ENCODE measurements at places on chromosomes 4 and X. TPM values are rescaled to one million over a fixed set of nuclear protein-coding genes. Genes with fewer than 3 reads are reported as not detected.

Gene TNIP3
- not detected for total RNA-seq

Gene ZIC3
- not detected for total RNA-seq

DNA sequence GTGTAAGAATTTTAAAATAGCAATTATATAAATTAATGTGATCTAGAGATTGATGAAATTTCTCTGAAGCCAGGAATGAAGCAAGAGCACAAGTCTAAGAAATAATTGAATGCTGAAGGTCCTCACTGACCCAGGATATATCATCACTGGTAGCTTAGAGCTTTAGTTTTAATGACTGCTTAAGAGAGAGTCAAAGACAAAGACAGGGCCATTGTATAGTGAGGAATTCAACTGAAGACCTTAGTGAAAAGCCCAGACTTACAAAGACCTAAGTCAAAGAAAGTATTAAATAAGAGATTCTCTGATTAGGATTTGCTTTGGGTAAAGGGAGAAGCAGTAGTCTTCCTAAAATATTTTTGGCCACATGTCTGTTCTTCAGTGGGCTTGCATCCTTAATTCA is 26.0 kb upstream of the IL15 start:
- DNase-seq, result no peak

GRCh38 chr4:94959307-94959706 is 201.6 kb downstream of the BMPR1B start:
- DNase-seq, result no peak

GRCh38 chrX:27860337-27860736 is 52.5 kb downstream of the MAGEB10 start:
- DNase-seq, result no peak

DNA sequence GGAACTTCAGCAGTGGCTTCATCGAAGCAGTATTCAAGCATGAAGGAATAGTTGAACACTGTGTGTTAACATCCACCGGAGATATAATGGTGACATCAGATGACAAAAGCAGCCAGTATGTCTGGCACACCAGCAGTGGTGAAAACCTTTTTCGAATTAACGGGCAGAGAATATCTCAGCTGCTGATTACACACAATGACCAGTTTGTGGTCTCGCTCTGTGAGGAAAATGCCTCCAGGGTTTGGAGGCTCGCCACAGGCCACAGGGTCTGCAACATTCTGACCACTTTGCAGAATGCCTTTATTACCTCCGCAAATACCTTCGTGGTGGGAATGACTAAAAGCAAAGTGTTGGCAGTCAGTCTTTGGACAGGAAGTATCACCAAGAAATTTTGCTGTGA is 201.5 kb downstream of the NWD2 start:
- no peak for DNase-seq

Gene GUCY1A1
- 15.5 TPM for total RNA-seq

DNA sequence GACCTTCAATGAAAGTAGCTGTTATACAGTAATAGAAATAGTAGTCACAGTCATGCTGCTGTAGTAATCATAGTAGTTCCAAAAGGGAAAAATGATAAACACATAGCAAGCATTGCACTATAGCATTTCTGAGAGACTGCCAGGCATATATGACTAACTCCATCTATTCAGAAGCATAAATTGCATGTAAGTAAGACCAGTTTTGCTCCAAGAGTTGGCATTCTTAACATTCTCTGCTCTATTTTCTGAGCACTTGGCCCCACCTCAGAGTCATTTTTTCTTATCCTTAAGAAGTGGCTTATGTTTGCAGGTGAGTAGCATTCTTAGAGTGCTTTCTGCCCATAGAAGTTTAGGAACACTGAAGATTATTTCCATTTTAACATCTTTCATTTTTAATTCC is 490.3 kb upstream of the TECRL start:
- no peak for DNase-seq

Gene HTRA3
- total RNA-seq, result not detected

- DNase-seq, result no peak
Measured at GRCh38 chrX:119986203-119986602, 42.7 kb upstream of the NKAP start.

DNA sequence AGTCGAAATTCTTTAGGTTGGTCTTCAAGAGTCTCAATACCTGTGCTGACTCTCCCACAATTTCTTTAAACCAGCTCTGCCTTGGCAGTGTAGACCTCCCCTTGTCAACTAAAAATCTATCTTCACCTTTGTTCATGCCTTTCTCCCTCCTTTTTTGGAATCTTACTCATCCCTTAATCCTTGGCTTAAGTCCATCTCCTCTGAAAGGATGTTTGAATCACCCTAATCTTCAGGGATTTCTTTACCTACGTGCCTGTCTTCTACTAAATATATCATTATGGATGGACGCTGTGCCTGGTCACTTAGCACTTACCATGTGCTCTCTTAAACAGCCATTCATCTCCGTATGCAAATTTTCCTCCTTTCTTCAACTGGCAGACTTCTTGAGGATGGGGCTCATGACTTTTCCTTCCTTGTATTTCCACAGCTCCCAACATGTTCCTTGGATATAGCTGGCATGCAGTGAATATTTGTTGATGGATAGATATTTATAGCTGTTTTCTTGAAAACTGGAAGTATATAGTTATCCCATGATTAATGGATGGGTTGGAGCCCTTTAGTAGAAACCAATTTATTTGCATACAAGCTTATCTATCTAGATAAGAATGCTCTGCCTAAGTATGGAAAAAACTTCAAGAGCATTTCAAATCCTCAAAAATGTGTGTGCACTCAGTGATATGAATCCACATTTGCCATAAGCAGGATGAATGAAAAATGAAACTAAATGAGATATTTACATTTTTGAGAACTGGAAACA is 166.6 kb downstream of the SPRY1 start:
- no peak for DNase-seq

DNA sequence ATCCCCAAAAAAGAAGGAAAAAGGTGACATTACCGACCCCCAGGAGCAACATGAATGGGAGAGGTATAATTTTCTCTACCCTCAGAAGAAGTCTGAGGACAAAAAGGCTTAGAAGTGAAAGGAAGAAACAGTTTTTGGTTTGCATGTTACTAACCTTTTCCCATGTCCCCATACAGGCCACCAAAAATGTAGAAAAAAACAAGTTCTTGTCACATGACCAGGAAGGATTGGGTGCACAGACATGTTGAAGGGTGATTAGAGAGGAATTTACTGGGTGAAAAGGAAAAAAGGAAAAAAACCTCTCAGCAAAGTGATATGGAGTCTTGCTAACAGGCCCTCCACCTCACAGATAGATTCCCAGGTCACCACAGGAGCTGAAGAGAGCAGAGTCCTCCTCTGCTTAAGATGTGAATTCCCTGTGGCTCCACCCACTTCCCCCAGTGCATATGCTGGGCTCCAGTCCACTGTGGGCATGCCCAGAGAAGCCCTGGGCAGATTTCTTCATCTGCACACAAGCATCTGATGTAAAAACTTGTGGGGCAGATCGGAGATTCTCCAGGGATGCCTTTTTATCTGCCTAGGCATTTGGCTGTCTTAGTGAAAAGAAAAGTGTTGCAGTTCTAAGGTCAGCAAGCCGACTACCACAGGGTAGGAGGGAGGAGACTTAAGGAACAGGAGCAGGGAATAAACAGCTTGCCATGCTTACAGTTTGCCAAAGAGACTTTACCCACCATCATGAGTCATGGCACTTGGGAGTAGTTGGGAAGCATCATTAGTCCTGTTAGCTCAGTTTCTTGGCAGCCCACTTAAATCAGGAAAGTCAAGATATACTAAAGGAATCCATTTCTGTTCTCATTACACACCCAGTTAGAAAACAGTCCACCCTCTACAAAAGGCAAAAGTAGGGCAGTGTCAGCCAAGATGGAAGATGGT is 25.0 kb upstream of the PASD1 start:
- DNase-seq, result no peak

DNA sequence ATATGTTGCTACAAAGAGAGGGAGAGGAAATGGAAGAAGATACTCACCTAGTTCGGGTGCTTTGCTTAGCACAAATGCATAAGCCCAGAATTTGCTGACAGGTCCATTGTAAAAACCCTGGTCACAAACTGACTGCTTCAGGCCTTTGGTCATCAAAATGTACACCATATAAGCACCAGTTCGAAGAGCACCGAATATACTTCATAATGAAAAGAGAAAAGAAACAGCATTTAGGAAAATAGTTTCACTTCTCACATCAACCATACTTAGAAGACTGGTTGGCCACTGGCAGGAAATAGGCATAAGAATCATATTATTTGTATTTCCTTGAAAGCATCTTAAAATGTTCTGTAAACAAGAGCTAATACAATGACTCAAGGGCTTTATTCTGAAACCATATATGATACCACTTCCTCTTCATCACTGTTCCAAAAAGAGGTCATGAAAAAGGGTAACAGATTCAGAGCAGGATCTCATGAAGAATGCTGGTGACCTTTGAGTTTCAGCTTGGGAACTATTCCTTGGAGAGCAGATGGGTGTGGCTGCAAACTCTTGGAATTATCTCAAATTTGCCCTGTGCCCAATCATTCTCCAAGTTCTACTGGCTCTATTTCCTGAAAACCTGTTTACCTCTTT is 138.7 kb downstream of the ELOVL6 start:
- DNase-seq, result no peak

Gene SLC7A11
- 50.0 TPM for total RNA-seq

DNA sequence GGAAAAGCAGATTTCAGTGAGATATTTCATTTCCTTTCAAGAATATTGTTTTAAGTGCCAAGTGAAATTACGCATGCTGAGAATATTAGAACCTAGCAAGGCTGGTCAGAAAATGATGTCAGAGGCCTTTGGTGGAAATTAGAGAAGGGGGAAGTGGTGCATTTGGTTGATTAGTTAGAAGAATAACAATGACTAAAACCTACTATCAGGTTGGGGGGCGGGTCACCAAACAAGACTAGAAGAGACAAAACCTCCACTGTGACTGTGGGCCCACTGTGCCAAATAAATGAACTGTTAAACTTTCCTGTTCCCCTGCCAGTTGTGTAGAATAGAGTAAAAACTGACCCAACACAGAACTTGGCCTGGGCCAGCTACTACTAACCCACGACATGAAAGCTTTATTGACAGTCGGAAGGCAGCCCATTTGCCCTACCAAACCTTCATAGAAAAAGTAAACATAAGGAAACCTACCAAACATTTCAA is 2.9 kb downstream of the RAPGEF2 start:
- no peak for DNase-seq

GRCh38 chr4:133131829-133132460 is 17.1 kb upstream of the PCDH10 start:
- DNase-seq, result no peak

DNA sequence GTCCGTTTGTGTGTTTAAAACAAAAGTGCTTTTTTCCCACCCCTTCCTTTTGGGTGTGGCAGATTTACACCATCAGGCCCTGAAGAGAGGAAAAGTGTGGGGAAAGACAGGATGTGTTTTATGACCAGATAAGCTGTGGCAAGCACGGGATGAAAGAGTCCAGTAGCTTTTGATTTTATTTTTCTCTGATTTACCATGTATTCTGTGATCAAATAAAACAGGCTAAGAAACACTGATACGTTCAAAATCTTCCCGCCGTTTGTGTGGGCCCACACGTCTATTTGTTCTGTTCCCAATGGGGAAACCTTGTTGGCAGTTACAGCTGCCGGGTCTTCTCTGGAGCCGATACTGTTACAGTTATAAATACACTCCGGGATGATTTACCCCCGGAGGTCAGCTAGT is 10.8 kb downstream of the LRP2BP start:
- DNase-seq, result no peak

DNA sequence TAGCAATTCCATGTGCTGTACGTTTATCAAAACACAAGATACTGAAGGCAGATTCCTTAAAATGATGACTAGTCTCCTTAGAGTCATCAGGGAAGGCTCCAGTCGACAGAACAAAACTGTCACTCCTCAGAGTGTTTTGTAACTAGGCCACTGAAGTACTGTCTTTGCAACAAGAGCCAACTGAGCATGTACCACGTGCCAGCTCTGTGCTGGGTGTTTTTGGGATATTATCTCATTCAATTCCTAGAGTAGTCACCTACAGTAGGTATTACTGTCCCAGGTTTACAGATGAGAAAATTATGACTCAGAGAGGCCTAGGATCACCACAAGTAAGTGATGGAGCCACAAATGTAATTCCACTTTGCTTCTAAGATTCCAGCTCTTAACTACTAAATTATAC is 18.3 kb upstream of the NUP54 start:
- no peak for DNase-seq

DNA sequence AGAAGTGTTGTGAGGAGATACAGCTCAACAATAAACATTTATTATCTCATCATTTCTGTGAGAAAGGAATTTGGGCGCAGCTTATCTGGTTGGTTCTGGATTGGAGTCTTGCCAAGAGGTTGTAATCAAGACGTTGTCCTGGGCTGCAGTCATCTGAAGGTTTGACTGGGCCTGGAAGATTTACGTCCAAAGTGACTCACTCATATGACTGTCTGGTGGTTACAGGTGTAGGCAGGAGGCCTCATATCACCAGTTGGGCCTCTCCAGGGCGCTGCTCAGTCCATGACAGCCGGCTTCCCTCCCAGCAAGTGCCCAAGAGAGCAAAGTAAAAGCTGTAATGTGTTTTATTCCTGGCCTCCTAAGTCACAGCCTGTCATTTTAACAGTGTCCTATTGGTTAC is 106.3 kb downstream of the USP46 start:
- DNase-seq, result no peak

GRCh38 chr4:10643600-10644425 is 40.8 kb downstream of the CLNK start:
- no peak for DNase-seq

DNA sequence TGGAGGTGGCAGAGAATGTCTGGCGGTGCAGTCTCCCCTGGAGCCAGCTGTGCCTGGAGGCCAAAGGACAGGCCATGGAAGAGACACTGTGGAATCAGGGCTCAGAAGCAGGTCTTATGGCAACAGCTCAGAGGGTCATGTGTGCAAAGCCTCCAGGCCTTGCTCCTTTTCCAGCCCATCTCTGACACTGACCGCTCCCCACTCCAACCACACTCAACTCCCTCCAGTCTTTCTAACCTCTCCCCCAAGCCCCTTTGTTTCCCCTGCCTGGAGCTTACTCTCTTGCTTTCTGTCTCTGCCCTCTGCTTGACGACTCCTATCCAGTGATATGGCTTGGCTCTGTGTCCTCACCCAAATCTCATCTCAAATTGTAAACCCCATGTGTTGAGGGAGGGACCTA is 34.2 kb upstream of the CRMP1 start:
- no peak for DNase-seq

DNA sequence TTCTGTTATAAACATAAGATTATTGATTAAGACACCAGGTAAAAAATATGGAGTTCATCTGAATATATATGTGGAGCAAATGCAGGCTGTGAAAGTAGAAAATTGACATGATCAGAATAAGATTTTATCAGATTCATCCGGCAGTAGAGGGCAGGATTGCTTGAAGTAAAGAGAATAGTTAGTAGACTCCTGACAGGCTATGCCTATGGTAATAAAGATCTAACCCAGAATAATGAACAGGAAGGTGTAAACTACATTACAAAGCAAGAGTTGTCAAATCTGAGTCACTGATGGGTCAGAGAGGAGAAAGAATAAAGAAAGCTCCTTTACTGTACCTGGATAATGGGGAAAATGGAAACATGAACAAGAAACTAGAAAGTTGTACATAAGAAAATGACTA is 20.8 kb upstream of the TMEM184C start:
- DNase-seq, result no peak

Gene RBMXL3
- not detected for total RNA-seq

Gene PCDH7
- total RNA-seq, result 38.1 TPM

- DNase-seq, result no peak
Measured at GRCh38 chr4:123405267-123405865, 8.8 kb downstream of the SPRY1 start.

All from Caki2 (cell line).